ENCODE measurements at places on chromosomes 6 and 20.

- no peak for DNase-seq
Measured at GRCh38 chr6:109891924-109892323, 86.2 kb upstream of the GPR6 start.

DNA sequence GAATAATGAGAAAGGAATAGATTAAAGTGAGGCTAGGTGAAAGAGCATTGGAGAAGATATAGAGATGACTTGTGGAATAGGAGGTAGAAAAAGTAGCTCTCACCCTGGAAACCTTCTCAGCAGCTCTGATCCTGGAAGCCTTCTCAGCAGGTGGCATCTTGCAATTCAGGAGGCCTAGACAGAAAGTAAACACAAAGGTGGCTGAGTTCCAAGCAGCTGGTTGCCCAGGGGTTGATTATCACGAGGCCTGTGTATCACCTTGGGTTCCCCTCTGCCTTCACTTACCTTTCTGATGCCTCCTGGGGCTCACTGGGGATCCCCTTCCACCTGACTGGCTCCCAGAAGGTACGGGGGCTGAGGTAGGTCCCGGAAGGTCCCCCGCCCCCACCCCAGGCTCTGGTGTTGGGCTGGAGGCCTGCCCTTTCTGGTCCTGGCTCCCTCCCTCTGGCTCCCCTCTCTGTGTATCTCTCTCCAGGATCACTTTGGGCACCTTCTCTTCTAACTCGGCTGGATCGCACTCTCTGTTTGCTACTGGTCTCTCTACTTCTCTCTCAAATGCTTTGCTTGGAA lies 9.7 kb downstream of the MDC1 start:
- no peak for DNase-seq

GRCh38 chr6:111703723-111704122 lies 98.0 kb upstream of the TRAF3IP2 start:
- no peak for DNase-seq

DNA sequence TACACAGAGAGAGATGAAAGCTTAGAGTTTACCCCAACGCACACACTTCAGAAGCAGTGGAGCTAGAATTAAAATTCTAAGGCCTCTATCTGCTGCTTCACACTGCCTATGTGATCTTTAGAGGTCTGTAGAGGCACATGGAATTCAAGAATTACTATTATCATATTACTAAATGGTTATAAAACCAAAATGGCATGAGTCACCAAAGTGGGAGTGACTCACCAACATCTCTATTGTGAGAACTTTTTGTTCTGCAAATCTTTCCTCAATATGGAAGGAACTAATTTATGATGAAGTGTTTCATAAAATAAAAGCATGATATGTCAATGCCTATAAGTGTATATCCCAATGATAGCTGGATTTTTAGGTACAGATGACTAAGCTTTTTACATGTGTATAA lies 28.5 kb upstream of the TMEM244 start:
- no peak for DNase-seq

GRCh38 chr20:23225407-23226060 lies 125.1 kb upstream of the NXT1 start:
- no peak for DNase-seq

- peak; percentile 44 for DNase-seq
Measured at GRCh38 chr6:128370072-128370471, 150.3 kb downstream of the PTPRK start.

DNA sequence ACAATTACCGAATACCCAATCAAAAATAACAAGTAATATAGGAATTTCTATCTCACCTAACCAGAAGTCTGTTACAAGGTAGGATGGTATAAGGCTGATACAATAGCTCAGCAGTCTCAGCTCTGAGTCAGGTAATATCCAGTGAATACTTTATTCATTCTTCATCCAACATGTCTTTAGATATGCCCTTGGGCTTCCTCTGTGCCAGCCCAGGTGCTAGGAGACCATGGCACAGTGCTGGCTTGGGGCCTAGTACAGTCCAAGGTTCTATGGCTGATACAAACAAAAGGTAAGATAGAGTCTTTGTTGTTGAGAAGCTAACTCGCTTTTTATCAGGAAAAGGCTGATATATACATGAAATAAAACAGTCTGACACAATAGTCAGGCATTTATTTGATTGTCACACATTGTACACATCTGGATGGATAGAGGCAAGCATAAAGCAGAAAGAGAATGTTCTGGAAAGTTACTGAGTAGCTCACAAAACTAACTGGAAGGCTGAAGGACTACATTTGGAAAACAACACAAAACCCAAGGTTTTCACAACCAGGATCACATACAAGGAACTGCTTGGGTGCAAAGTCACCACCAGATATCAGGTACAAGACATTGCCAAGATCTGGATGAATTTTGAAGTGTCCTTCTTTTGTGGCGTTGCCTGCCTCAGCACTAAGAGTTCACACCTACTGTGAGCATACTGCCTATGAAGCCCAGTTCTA lies 110.4 kb upstream of the SCAF8 start:
- no peak for DNase-seq

GRCh38 chr6:112796712-112797111 lies 449.6 kb downstream of the RFPL4B start:
- no peak for DNase-seq

- DNase-seq: no peak
Measured at GRCh38 chr20:17460119-17460518, 71.1 kb downstream of the BFSP1 start.

DNA sequence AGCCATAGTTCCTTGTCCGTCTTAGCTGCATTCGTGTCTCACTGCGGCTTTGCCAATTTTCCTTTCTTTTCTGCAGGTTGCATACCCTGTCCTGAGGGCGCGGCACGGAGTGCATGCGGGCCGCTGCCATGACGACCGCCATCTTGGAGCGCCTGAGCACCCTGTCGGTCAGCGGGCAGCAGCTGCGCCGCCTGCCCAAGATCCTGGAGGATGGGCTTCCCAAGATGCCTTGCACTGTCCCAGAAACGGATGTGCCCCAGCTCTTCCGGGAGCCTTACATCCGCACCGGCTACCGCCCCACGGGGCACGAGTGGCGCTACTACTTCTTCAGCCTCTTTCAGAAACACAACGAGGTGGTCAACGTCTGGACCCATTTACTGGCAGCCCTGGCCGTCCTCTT lies 17.1 kb upstream of the EFHC1 start:
- DNase-seq: no peak

DNA sequence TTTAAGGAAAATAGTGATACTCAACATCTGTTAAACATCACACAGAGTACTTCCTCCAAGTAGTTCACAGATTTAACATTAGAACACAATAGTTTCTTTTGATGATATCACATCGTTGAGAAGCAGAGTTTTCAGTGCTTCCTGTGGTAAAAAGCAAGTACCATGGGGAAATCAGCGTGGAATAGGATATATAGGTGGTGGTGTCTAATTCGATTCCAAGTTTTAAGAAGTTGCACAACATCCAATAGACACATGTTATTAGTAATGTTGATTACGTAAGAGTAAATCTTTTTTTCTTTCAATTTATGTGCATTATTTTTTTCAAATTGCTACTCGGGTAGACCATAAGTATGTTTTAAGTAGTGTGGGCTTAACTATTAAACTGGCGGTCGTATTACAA lies 360.7 kb downstream of the NKAIN2 start:
- DNase-seq: no peak

- DNase-seq: no peak
Measured at GRCh38 chr6:11460837-11461661, 76.5 kb upstream of the TMEM170B start.

DNA sequence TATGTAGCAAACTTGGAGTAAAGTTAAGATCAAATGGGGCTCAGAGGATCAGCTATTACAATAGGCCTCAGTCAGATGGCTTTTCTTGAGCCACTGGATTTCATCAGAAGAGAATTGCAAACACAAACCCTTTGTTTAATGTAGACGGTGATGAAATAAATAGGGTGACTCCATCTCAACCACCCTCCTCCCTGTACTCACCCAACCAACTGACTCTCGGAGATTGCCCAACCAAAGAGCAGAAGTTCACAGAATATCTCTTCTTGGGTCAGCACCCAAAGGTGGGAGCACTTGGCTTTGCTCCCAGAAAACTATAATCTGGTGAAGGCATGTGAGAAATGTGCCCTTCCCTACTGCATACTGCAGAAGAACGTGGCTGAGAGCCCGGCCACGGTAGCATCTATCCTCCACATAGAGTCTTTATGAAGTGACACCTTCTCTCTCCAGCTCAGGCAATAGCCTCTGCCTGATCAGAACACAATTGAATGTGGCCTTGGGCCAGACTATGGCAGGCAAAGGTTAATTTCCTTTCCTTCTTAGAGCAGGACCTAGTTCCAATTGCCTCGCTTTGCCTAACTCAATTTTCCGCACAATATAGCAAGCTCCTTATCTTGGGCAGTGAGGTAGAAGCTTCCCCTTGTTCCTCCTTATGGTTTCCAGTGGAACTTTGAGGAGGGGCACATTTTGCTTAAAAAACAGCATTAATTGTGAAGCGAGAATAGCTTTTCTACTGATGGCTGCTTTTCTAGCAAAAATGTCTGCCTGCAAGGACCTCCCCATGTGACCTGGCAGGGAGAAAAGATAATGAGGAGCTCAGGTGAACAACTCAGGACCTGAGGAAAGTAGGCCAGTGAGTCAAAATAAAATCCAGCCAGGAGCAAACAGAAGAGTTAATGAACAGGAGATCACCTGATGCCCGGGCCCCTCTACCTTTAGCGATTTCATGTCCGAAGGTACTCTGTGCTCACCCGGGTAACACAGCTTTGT lies 79.4 kb downstream of the GFOD1 start:
- no peak for DNase-seq

GRCh38 chr20:4244700-4245485 lies 229.5 kb upstream of the RNF24 start:
- no peak for DNase-seq

- DNase-seq: no peak
Measured at GRCh38 chr6:135842618-135843392, 8.7 kb upstream of the PDE7B start.

DNA sequence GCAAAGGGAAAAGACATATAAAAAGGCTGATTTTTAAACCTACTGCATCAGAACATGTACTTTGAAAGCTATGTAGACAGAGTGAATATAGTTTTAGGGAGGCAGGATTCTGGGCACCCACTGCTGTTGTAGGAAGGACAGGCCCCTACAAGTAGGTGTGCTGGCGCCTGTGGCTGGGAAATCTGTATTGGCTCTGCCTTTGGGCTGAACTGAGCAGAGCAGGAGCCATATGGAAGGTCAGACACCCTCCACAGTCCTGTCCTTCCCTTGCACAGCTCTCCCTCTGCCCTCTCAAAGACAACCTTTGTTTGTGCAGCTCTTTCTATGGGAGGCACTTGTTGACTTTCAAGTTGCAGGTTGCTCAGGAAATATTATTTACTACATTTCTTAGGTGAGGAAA lies 18.4 kb upstream of the ULBP3 start:
- DNase-seq: no peak

DNA sequence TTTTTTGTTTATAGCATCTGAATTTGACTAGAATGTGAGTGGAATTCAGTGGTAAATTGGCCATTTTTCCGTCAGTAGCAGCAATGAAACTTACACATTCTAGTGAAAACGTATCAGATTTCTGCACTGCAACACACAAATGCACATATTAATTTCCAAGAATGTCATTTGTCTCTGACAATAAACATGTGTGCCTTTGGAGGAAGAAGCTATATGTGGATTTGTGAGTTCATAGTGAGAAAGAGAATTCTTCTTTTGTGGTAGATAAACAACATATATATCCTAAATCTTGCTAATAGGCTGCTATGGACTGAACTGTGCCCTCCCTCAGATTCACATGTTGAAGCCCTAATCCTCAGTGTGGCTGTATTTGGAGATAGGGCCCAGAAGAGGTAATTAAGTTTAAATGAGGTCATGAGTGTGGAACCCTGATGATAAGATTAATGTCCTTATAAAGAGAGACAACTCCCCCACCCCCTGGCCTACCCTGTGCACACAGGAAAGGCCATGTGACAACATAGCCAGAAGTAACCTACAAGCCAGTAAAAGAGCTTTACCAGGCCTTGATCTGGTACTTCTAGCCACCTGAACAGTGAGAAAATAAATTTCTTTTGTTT lies 200.2 kb upstream of the EYA4 start:
- no peak for DNase-seq

DNA sequence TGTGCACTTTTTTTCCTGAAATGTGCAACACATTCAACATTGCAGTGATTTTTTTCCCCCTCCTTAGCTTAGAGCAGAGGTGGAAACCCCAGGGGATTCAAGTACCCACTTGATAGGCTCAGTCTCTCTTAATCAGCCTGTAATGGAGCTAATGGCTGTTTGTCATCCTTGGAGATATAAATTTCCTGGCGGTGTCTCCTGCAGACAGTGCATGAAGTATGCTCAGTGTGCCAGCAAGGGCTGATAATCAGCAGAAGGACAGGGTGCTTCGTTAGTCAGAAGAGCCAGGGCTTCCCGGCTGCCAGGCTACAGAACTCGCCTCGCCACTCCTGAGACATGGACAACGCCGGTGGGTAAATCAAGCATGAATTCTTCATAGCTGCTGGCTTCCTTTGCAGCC lies 69.8 kb upstream of the PHACTR2 start:
- DNase-seq: no peak

- no peak for DNase-seq
Measured at GRCh38 chr20:63135411-63135810, 80.5 kb downstream of the YTHDF1 start.

DNA sequence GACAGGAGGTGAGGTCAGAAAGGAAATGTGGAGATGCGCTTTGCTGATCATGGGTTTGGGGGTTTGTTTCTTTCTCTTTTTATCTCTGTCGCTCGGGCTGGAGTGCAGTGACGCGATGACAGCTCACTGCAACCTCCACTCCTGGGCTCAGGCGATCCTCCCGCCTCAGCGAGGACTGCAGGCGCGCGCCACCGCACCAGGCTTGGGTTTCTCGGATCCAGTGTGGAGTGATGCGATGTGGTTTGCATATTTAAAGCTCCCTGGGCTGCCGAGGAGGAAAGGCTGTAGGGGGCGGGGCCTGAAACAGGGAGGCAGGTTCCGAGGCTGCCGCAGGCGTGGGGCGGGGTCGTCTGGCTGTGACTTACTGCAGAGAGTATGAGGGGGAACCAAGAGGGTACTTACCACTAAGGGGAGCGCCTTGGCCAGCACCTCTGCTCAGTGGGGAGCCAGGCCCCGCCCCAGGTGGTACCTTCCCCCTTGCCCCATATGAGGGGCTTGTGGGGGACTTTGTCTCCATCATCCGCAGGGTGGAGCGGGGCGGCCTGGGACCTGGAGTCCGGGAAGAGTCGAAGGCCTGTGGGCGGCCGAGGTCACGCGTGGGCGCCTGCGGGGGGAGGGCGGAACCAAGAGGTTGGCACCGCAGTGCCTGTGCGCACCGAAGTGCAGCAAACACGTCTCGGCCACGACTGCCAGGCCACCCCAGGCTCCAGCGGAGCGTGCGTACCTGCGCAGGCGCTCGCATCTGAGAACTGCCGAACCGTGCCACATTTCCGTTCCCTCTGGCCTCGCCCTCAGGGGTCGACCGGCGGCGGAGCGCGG lies 12.7 kb upstream of the BAK1 start:
- DNase-seq: no peak
